Left cardiac atrium (tissue), 4 donors: ENCODE measurements at places on chromosomes 3 and 15. TPM values are rescaled to one million over a fixed set of nuclear protein-coding genes. Genes with fewer than 3 reads are reported as not detected.

- no peak for DNase-seq
Observed at GRCh38 chr3:69695933-69696332, 43.3 kb upstream of the MITF start.

DNA sequence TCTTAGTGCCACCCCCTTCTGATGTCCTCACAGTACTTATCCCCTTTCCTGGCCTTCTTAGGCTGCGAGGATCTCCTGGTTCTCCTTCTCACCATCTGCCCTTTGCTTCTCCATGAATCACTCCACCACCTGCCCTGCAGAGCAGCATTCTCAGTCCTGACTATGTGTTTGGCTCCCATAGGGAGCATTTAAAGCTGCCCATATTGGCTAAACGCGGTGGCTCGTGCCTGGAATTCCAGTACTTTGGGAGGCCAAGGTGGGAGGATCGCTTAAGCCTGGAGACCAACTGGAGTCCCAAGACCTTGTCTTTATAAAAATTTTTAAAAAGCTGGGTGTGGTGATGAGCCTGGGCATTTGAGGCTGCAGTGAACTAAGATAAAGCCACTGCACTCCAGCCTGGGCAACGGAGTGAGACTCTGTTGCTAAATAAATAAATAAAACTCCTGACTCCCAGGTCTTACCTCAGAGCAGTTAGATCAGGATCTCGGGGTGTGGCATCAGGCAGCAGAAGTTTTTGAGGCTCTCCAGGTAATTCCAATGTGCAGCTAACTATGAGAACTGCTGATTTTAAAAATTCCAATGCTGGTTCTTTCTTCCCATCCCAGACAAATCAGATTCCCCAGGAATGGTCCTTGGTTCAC is 36.2 kb upstream of the TLE3 start:
- DNase-seq, result no peak

GRCh38 chr3:178546079-178546478 is 9.8 kb downstream of the KCNMB2 start:
- no peak for DNase-seq

GRCh38 chr3:192409201-192409837 is 318.0 kb downstream of the FGF12 start:
- DNase-seq, result peak; percentile 53

DNA sequence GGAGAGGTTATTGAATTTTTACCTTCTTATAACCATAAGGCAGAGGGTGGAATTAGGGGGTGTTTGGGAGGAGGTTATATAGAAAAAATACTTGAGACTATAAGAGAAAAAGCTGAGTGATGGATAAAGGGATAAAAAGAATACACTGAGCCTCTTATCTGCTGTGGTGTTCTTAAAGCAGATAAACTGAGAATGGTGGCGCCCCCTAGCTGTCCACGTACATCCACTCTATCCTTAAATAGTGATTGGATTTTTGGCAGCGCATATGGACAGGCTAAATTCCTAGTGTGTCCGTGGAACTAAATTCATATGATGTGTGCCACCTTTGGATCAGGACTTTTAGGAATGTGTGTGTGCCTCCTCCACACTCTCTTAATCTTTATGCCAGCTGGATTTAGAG is 121.1 kb downstream of the OXSM start:
- no peak for DNase-seq

GRCh38 chr15:59274126-59274970 is 67.7 kb downstream of the LDHAL6B start:
- no peak for DNase-seq

GRCh38 chr15:71357321-71357732 is 242.1 kb downstream of the THSD4 start:
- peak; percentile 43 for DNase-seq

DNA sequence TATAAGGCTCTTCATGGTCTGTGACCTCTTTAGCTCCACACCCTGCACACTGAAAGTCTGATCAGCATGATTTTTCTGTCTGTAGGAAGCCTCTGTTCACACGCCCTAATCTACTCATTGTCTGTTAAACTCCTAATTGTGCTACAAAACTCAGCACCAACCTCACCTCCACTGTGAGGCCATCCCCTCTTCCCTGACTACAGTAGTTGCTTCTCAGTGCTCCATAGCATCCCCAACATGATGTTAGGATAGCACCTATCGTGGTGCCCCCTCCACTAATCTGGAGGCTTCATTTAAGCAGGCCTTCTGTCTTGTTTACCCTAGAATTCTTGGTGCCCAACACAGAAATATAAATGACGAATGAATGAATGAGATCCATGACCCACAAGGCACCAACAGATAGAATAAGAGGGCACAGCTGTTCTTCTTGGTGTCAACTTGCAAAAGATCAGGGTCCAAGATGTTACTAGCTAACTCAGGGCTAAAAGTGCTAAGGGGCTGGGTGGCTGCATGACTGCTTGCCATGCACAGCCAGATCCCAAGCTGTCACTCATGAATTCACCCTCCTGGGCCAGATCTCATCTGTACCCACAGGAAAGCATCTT is 55.2 kb upstream of the HEG1 start:
- DNase-seq, result no peak

GRCh38 chr3:185807445-185808068 is 17.3 kb downstream of the IGF2BP2 start:
- DNase-seq, result no peak

- DNase-seq, result no peak
Observed at GRCh38 chr15:71334873-71335272, 219.6 kb downstream of the THSD4 start.

- no peak for DNase-seq
Observed at GRCh38 chr3:146476094-146476740, 6.9 kb upstream of the PLSCR2 start.

- DNase-seq, result no peak
Observed at GRCh38 chr15:101481917-101482525, 7.5 kb downstream of the PCSK6 start.

- no peak for DNase-seq
Observed at GRCh38 chr3:21879184-21879886, 128.3 kb upstream of the ZNF385D start.

- peak; percentile 30 for DNase-seq
Observed at GRCh38 chr3:146218880-146219866, 31.7 kb downstream of the PLSCR4 start.

Gene INSYN1
- 79.3 TPM for total RNA-seq

Gene SPATA12
- total RNA-seq, result not detected

Gene GRK7
- not detected for total RNA-seq

Gene HCN4
- 7.7 TPM for total RNA-seq

Gene CIDEC
- total RNA-seq, result 63.3 TPM

Gene SPTSSB
- 0.38 TPM for total RNA-seq

Gene RBMS3
- total RNA-seq, result 40.7 TPM

Gene STRIT1
- total RNA-seq, result not detected

Gene WNT7A
- not detected for total RNA-seq

Gene ABI3BP
- 59.8 TPM for total RNA-seq

Gene XCR1
- total RNA-seq, result 0.09 TPM

Gene TMEM207
- total RNA-seq, result not detected

Gene SLC6A20
- 0.18 TPM for total RNA-seq

Gene ECE2
- total RNA-seq, result 1.1 TPM

Gene MYH15
- total RNA-seq, result 0.65 TPM

Gene AP3B2
- total RNA-seq, result 1.4 TPM
